ENCODE measurements at places on chromosomes 11 and 22. TPM values are rescaled to one million over a fixed set of nuclear protein-coding genes. Genes with fewer than 3 reads are reported as not detected.

SYT7 gene
- not detected for total RNA-seq

SMIM35 gene
- total RNA-seq = not detected

MS4A15 gene
- total RNA-seq = not detected

MEN1 gene
- 11.6 TPM for total RNA-seq

MMP11 gene
- 2.0 TPM for total RNA-seq

FBXO7 gene
- total RNA-seq = 75.7 TPM
